ENCODE measurements at places on chromosomes 7 and 10. TPM values are rescaled to one million over a fixed set of nuclear protein-coding genes. Genes with fewer than 3 reads are reported as not detected.

Gene CHST15
- polyA plus RNA-seq: 8.1 TPM

Gene NXPH1
- 25.8 TPM for polyA plus RNA-seq

Gene HTR5A
- not detected for polyA plus RNA-seq

Gene ADAMTS14
- polyA plus RNA-seq: 0.40 TPM

Gene SPDYE3
- not detected for polyA plus RNA-seq

Gene KLHL7
- polyA plus RNA-seq: 34.0 TPM

Gene DNAJC12
- 58.4 TPM for polyA plus RNA-seq

Gene HOGA1
- 3.2 TPM for polyA plus RNA-seq

Gene NPC1L1
- 0.02 TPM for polyA plus RNA-seq

Gene C10orf62
- polyA plus RNA-seq: 1.3 TPM

Gene TLX1
- not detected for polyA plus RNA-seq

Gene IMPDH1
- 33.5 TPM for polyA plus RNA-seq

Gene TDRD1
- polyA plus RNA-seq: 0.03 TPM

All from adrenal gland (tissue), 19 donors.